ENCODE measurements at places on chromosomes 13 and 19.

- DNase-seq = no peak
Measured at GRCh38 chr13:30685320-30685859, 50.0 kb upstream of the ALOX5AP start.

- no peak for DNase-seq
Measured at GRCh38 chr13:101868585-101869469, 416.4 kb downstream of the ITGBL1 start.

DNA sequence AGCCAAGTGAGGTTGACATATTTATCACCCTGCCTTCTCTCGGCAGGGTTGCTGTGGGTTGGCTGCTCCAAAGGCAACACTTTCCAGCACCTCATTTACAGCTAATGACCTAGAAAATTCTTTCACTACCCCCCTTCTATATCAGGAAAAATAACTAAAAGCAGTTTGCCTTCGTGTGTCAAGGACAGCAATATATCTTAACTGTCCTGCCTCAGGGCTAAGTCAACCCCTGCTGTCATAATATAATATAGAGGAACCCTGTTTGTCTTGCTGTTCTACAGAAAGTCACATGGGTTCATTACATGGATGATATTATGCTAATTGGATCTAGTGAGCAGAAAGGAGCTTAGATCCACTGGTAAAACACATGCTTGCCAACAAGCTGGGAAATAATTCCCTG is 28.1 kb upstream of the USP12 start:
- no peak for DNase-seq

DNA sequence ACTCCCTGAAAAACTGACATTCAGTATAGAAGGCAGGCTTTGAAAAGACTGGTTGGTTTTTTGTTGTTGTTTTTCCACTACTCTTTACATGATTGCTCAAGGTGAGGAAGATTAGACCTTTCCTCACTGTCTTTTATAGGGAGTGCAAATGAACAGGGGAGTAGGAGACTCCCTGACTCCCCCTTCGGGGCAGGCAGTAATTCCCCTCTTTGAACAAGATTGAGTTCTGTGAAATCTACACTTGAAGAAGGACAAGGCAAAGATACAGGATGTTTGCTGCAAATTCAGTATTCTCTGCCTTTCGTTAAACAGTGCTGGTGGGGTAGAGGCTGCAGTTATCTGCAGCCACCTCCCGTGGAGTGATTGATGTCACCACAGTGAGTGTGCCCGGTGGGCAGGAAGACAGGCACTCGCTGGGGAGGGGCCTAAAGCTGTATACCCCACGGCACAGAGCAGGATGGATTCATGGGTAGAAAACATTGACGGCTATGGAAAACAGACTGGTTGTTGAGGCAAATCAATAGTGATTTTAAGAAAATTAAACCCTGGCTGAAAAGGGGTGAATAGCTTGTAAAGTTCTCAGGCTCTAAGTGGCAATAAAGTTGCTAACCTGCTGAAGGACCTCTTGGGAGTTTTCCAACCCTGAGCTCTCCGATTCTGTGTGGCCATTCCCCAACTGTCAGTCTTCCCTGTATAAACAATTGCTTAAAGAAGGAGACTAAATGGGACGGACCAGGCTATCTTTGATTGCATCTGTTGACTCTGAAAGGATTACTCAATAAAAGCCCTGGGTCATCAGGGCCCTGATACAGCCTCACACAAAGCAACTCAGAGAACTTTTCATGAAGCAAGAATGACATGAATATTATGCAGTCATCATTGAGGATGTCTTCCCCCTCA is 308.3 kb downstream of the TBC1D4 start:
- no peak for DNase-seq

- no peak for DNase-seq
Measured at GRCh38 chr13:29484236-29484635, 111.3 kb downstream of the SLC7A1 start.

DNA sequence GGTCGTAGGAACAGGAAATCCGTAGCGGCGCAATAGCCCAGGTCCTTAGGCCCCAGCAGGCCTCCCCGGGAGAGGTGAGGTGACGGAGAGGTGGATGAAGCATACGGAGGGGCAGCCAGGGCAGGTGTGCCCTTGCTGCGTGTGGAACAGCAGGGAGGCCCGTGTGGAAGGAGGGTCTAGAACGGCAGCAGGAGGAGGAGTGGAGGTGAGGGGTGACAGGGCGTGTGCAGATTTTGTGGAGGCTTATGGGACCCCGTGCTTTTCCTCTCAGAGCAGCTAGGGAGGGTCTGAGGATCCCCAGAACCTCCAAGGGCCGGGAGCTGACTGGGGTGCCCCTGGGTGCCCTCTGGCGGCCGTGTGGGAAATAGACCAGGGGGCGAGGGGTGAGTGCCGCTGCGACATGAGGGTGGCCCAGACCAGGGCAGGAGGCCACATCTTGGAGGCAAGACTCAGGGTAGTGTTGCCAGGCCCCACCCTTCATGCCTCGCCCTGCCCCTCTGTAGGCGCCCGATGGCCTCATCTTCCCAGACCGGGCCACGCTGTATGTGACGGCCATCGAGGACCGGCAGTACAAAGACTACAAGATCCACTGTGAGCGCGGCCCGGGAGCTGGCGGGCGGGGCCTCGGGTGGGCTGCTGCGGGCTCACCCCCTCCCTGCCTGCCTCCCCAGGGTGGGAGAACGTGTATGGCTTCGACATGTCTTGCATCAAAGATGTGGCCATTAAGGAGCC is 5.0 kb upstream of the ADM5 start:
- no peak for DNase-seq

DNA sequence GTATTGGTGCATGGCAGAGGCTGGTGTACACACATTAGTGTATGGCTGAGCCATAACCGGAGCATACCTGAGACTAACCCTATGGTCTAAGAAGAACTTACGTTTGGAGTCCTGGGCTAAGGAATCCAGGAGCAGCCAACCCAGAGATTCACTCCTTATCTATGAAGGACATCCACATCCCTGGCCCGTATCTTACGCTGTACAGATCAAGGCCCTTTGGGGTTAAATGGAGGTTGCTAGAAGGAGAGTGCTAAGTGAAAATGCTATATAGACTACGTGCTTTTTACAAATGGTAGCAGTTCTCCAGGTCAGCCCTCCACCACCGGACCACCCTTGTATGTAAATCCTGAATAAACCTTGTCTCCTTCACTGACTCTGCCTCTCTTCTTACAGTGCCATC is 1.9 kb upstream of the SUGT1 start:
- no peak for DNase-seq

DNA sequence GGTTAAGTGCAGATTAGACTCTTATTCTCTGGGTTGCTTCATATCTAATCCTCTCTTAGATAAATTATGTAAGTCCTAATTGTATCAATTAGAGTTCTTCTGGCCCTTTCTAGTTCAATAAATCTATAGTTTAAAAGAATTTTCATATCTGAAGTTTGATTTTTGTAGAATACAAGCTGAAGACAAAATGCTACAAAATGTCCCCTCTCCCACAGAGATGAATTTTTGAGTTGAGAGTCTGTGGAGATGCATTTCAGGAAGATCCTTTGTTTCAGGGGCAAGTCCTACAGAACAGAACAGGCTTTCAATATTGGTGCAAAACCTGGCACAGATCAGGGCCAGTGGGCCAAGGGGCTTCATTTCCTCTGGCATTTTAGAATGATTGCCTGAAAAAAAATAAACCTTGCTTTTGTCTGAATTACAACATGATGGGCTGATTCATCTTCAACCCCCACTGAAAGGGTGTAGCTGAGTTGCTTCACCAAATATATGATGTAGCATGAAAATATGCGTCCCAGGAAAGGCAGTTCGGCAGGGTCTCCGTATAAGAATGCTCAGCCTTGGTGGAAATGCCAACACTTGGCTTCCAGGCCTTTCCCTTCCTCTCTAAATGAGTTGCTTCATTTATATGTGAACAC is 6.4 kb upstream of the IPO5 start:
- DNase-seq = no peak

- no peak for DNase-seq
Measured at GRCh38 chr13:104975272-104975671, 1560.2 kb downstream of the EFNB2 start.

DNA sequence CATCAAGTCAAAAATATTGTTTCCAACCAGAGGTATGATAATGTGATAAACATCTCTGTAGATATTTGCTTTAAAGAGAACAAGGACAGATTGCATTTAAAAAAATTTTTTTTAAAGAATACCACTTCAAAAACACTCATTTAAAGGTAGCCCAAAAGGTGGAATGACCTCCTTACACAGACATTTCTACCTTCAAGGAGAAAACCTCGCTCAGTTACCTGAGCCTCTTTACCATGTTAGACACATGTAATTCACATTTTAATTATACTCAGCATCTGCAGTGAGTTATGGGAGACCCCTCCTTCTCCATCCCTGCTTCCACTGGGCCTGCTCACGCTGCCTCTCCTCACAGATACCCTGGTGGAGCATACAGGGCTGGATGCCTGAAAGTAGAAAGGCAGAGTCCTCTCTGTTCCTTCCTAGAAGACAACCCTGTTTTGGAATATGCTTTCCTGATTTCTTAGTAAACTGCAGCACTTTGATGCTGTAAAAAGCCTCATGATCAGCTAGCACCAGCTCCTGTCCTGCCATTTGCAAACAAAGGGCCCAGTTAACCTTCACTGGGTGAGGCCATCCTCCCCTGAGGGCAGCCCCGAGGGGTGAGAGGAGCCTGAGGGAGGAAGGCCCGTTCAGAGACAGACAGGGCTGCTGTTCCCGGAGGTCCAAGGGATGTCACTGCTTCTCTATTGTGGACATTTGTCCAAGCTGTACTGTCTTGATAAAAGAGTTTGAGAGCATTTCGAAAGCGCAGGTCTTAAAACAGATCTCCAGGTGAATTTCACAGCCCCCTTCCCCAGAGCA is 117.8 kb downstream of the IRS2 start:
- no peak for DNase-seq

DNA sequence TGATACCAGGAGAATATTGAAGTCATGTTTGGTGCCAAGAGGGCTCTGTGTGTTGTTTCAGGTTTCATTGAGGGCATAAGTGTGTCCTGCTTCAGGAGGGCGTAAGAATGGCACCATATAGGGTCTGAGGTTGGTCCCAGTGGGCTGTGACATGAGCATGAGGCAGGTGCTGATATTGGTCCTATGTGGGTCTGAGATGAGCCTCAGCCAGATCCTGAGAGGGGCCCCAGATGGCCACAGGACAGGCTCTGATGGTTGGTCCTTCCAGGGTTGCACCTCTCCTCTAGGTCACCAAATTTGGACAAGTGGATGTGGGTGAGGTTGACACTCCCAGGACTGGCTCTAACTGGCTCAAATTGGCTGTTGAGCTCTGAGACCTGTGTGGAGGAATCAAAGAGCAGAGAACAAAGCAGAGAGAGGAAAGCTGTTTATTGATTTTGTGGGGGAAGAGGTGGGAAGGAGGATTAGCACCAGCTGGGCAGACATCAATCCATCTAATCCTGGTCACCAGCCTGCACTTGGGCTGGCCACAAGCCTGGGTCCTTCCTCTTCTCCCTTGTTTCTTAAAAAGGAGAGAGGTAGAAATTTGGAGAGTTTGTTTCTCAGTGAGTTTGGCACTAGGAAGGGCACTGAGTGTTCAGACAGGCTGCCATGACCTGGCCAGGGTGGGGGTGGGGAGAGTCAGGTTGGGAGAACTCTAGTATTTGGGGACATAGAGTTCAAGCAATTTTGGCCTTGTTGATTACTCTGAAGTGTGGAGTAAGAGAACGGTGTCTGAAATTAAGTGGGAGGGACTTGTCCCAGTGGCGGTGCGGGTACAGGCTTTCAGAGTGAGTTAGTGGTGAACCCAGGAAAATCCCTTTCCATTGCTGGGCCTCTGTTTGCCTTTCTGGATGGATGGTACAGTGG is 38.7 kb downstream of the CYP2B6 start:
- DNase-seq = no peak

DNA sequence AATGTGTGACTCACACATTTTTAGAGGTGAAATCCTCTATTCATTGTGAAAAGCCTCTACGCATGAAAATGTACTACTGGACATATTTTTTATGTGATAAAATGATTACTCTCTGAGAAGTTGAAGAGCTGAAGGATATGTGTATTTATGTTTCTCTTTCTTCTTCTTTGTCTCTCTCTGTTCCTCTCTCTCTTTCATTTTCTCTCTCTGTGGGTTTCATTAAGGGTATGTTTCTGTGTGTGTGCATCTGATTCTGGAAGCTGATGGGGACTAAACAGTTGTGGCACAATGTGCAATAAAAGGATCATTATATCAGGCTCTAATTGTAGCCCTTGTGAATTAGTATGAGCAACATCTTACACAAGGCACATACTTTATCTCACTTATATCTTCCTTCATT is 867.7 kb downstream of the PCDH9 start:
- no peak for DNase-seq

- no peak for DNase-seq
Measured at GRCh38 chr19:5123646-5124045, 154.7 kb downstream of the KDM4B start.

DNA sequence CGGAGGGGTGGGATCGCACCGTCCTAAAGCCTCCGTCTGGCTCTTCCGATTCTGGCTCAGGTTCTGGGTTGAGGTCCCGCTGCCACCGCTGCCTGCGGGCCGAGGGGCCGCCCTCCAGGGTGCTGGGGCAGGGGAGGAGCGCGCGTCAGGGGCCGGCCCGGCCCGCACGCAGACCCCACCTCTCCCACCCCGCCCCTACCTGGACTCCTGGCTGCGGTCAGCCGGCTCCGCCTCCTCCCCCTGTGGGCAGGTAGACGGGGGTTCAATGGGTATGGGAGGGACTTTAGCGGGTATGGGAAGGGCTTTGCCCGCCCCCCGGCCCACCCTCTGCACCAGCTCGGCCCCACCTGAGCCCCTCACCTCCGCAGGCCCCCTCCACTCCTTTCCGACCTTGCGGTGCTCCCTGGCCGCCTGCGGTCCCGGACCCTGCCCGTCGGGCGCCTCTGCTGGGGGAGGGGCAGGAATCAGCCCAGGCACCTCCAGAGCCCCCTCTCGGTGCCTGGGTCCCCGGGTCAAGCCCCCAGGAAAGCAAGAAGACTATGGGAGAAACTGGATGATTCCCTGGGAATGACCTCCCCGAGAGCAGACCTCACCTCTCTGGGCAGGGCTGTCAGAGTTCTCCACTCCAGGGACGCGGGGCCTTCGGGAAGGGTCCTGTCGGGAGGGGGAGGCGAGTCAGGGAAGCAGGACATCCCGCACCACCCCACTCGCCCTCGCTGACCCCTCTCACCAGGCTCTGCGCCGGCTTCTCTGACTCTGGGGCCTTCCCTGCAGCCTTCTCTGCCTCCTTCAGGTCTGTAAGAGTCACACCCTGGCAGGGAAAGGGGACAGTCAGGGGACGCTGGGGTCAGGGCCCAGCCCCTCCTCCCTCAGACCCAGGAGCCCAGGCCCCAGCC is 17.0 kb downstream of the EPS8L1 start:
- DNase-seq = no peak

- no peak for DNase-seq
Measured at GRCh38 chr19:10364644-10365043, 15.7 kb downstream of the TYK2 start.
